ENCODE measurements at places on chromosomes 1 and 21. TPM values are rescaled to one million over a fixed set of nuclear protein-coding genes. Genes with fewer than 3 reads are reported as not detected.

PTGER3 gene
- total RNA-seq, result 2.4 TPM

DNA sequence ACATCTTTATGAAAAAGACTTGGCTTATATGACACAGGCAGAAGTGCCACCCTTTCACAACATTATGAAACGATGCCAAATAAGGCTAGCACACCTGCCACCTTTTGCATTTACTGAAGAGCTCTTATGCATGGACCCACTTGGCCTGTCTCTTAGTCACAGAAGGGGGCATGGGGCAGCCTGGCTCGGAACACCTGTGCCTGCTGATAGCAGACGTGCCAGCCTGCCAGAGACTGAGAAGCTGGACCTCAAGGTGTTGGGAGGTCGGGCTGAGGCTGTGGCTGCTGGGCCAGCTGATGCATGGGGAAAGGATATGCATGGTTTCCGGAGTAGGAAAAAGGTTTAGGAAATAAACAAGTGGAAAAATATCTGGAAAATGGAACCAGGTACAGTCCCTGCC lies 21.5 kb downstream of the RCAN1 start:
- no peak for DNase-seq

CSDE1 gene
- 331 TPM for total RNA-seq

DNA sequence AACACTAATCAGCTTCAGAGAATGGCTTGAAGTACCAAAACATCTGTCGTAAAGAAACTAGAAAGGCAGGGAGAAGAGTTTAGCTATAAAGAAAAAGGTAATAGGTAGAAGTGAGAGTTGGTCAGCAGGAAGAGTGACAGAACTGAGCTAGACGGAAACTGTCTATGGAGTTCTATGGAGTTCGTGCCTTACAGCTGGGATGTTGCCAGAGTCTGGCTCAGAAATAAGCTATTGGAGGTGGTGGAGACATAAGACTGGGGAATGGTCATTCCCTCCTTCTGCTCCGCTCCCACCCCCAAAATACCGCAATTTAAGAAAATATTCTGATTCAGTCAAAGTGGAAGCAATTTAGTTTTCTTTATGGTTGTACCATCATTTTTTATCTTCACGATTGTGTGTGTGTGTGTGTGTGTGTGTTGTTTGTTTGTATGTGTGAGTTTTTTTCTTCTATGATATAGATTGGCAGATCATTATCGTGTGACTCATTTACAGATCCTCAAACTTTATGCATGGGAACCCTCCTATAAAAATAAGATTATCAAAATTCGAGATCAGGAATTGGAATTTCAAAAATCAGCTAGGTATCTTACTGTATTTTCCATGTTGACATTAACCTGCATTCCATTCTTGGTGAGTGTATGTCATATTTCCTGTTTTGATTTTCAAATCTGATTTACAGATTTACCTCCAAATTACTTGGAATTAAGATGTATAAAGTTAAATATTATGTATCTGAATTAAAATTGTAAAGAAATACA lies 79.0 kb downstream of the HSPA13 start:
- DNase-seq, result no peak

OR2T35 gene
- not detected for total RNA-seq

DNA sequence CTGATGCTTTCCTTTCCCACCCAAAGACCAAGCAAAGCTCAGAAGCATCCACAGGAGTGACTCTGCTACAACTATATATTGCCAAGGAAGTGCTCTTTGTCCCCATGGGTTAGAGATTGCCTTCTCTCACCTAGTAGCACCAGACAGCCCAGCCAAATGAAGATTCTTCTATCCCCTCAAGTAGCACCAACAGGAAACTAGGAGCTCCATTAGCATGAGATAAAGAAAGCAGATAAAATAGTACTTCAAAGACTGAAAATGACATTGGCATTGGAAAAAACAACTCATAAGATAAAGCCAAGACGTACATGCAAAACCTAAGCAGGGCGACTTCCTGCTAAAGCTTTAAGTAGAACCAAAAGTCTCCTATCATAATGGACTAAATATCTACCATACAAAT lies 871.5 kb downstream of the AMY1C start:
- no peak for DNase-seq

- DNase-seq, result no peak
Observed at GRCh38 chr1:247185667-247186066, 13.8 kb upstream of the ZNF124 start.

DNA sequence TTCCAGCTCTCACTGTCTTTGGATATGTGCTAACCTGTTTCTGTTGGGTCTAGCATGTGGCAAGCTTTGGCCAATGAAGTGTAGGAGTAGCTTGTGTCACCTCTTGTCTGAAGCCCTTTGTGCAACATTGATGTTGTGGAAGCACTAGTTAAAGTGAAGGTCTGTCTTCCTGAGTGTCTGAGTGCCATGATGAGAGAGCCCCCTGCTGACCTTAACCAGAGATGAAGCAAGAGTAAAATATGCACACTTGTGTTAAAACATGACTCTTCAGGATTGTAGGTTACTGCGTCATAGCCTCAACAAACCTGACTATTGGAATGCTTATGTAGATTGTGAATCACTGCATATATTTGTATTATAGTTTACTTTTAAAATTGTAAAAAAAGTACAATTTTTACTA lies 103.7 kb downstream of the NCAM2 start:
- peak; percentile 72 for DNase-seq

Measured in H4 (cell line).